ENCODE measurements at places on chromosomes 5 and 9. TPM values are rescaled to one million over a fixed set of nuclear protein-coding genes. Genes with fewer than 3 reads are reported as not detected.

DNA sequence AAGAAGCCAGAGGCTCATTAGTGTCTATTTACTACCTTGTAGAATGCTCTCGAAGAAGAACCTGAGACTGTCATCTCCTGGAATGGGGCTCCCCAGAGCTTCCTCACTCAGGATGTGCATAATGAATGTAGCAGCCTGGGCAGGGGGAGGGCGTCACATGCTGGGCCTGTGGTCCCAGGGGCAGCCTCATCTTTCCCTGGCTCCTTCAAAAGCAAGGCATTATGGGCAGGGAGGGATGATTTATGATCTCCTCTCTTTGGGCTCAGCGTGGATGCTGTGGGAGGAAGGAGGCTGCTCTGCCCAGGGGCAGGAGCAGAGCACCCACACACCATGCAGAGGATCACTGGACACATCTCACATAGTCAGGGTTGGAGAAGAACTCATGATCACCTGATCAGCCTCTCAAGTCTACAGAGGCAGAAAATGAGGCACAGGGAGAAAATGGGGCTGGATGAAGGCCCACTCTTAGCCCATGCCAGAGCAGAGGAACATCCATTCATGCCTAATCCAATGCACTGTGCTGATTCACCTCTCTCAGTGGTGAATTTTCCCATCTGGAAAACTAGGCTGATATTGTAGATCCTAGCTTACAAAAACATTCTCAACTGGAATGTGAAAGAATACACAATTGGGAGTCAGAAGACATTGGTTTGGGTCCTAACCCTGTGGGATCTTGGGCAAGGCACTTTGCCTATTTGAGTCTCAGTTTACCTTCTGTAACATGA, 173.7 kb downstream of the CARTPT start:
- DNase-seq, result no peak

DNA sequence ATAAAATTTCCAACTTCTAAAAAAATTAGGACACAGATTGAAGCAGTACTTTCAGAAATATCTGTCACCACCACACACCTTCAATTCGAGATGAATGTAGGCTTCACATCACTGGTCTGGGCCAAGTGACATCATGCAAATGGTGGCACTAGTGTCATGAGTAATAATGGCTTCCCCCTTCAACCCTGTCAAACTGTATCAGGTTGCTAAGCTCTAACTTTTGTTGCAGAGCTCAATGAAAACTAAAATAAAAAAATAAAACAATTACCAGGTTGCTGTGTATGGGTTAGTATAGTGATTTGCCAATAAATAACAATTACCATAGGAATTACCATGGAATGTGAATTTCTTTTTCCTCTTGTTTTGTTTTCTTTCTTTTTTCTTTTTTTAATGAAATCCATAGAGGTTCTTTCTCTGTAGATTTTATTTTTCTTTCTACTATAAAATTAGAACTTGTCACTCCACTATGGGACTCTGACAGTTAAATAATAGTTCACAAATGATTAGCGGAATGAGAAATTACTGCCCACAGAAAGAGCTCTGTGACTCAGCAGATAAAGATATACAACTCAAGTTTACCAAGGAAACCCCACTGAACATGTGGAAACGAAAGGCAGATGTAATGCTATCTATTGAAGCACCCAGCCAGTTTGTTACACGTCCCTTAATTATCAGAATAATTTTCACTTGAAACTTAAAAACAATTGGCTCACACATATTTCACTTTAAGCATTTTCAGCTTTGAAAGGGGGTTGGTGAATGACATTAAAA, 783.8 kb upstream of the WWC1 start:
- no peak for DNase-seq

DNA sequence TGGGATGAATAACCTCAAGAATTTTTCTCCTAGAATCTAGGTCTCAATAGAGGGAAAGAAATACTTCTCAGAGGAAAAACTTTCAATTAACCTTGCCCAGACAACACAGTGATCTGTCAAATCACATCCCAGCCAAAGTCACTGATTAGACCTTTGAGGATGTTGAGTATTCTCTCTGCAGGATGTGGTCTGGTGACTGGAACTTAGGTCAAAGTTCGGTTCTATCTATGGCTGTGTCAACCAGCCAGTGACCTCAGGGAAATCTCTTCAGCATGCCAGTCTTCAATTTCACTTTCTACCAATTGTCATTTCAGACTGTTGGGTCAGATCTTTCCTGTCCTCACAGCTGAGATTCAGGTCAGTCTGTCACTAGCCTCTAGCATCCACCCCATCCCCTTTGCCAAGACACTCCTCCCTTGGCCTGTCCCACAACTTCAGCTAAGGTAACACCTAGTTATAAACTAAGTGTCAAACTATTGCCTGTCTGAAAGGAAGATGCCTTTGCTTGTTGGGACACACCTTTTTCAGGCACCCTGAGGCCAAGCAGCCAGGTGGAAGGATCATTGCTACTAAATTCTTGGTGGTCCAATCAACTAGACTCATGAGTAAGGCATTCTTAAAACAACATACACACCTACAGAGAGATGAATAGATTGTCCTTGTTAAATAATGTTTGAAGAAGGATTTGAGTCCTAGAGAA, 156.3 kb upstream of the FST start:
- DNase-seq, result no peak

DNA sequence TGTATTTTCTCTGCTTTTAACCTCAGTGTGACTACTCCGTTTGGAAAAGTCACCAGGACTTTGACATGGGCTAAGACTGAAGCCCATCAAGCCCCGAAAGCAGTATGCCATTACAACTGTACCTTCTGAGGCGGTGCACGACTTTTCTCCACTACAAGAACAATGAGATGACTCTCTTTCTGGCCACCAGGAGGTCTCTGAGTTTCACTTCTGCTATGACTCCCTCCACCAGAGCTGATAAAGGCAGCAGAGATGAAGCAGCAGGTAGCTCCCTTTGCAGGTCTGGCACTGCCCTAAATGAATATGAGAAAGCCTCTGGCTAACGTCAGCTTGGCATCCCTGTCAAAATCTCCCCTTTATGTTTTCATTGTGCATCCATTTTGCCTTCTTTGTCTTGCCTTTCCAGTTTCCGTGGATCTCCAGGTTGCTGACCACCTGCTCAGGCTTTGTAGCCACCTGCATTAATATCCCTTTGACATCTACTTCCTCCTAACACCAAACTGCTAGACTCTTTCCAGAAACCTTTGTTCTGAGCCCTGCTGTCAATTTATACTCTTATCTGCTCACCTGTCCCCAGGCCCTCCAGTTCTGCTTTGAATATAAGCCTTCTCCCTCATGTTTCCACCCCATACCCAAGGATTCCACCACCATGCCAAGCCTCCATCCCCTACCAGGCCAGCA, 221.7 kb downstream of the ZNF608 start:
- no peak for DNase-seq

- DNase-seq, result no peak
Observed at GRCh38 chr9:110755179-110755578, 86.6 kb downstream of the MUSK start.

The ADAMTSL2 gene
- not detected for total RNA-seq

- DNase-seq, result no peak
Observed at GRCh38 chr5:21680196-21680595, 1172.9 kb downstream of the CDH12 start.

The FOXD4L3 gene
- 0.25 TPM for total RNA-seq

DNA sequence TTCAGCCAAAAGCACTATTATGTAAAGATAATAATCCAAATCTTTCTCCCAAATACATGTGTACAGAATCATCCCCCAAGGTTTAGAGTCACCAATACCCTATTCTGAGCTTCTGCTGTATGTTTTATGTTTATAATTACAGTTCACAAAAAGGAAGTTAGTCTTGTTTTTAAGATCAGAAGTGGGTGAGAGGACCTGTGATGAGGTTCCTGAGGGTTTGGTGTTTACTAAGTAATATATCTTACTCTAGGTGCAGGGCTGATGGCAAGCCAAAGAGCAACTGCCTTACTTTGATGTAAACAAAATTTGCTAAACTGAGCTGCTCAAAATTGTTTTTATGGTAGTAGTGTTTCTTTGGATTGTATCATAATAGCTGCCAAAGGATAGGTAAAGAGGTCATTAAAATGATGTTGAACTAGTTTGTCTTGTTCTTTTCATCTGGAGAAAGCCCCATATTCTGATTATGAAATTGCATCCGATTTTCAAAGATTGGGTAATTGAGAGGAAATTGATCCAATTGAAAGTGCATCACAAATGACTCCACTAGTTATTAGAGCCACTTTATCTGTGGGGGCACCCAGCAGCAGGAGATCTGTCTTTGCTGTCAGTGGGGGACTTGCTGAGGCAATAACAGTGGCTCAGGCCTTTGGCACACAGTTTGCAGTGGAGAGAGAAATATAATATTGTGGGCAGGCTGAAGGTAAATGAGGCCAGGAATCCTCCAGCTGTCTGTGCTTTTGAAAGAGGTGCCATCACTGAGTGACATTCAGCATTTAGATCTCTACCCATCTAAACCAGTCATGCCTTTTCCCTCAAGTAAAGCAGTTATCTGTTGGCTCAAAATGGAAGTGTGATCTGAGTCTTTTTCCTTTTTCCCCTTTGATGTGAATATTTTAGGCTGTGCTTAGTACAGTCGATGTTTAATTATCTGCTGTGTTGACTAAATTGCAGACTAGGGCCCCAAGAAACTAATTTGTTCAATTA, 14.1 kb downstream of the TRIM32 start:
- no peak for DNase-seq

- DNase-seq, result no peak
Observed at GRCh38 chr9:87708986-87709728, 16.8 kb upstream of the CTSL start.

GRCh38 chr5:143921525-143922311, 109.8 kb downstream of the HMHB1 start:
- DNase-seq, result no peak

GRCh38 chr5:167603135-167603534, 688.3 kb upstream of the WWC1 start:
- no peak for DNase-seq

DNA sequence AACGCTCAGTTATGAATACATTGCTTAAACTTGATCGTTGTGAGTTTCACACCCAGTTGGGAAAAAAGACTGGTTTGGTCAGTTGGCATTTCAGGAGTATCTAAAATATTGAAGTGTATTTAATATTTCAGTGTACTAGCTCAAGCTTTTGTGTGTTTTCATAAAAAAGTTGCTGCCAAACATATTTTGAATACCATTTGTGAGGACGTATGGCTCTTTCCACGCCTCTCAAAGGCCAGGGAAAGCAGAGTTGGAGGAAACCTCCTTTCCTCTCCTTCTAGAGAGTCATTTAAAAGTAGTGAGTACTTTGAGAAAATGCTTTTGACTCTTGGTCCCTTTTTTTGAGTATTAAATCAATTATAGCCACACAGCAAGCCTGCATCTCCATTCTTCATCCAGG, 43.2 kb upstream of the ANKRD33B start:
- DNase-seq, result no peak

The PARP8 gene
- 19.0 TPM for total RNA-seq

The CCDC192 gene
- total RNA-seq, result not detected

- no peak for DNase-seq
Observed at GRCh38 chr5:67363963-67364362, 167.4 kb upstream of the CD180 start.

The CRB2 gene
- 0.07 TPM for total RNA-seq

The CATSPER3 gene
- 1.7 TPM for total RNA-seq

The TMEM171 gene
- total RNA-seq, result 5.4 TPM

The PCDHGB7 gene
- 0.54 TPM for total RNA-seq

DNA sequence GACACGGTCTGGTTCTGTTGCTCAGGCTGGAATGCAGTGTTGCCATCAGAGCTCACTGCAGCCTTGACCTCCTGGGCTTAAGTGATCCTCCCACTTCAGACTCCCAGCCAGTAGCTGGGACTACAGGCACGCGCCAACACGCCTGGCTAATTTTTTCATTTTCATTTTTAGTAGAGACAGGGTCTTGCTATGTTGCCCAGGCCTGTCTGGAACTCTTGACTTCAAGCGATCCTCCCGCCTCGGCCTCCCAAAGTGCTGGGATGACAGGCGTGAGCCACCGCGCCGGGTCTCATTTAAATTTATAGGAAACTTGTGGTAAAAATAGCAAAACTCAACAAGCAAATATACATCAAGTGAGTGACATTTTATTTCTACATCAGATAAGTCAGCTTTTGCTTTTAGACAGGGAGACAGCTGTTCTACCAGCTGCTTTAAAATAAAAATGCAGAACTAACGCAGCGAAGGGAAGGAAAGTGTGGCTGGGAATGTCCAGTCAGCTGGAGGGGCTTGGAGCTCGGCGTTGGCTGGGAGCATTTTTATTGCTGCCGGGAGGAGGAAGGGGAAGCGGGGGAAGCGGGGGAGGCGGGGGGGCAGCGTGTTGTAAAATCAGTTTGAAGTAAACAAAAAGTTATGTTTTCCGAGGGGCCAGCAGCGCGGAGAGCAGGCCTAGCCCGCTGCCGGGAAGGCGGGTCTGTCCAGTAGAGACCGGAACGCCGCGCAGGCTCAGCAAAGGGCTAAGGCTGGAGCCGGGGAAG, 707 bp upstream of the ZFYVE16 start:
- no peak for DNase-seq

The DMRT3 gene
- not detected for total RNA-seq

GRCh38 chr5:67019065-67019845, 177.3 kb downstream of the CD180 start:
- no peak for DNase-seq

- no peak for DNase-seq
Observed at GRCh38 chr9:250625-251024, 36.0 kb downstream of the DOCK8 start.

- no peak for DNase-seq
Observed at GRCh38 chr5:171714851-171715250, 70.8 kb upstream of the SMIM23 start.

DNA sequence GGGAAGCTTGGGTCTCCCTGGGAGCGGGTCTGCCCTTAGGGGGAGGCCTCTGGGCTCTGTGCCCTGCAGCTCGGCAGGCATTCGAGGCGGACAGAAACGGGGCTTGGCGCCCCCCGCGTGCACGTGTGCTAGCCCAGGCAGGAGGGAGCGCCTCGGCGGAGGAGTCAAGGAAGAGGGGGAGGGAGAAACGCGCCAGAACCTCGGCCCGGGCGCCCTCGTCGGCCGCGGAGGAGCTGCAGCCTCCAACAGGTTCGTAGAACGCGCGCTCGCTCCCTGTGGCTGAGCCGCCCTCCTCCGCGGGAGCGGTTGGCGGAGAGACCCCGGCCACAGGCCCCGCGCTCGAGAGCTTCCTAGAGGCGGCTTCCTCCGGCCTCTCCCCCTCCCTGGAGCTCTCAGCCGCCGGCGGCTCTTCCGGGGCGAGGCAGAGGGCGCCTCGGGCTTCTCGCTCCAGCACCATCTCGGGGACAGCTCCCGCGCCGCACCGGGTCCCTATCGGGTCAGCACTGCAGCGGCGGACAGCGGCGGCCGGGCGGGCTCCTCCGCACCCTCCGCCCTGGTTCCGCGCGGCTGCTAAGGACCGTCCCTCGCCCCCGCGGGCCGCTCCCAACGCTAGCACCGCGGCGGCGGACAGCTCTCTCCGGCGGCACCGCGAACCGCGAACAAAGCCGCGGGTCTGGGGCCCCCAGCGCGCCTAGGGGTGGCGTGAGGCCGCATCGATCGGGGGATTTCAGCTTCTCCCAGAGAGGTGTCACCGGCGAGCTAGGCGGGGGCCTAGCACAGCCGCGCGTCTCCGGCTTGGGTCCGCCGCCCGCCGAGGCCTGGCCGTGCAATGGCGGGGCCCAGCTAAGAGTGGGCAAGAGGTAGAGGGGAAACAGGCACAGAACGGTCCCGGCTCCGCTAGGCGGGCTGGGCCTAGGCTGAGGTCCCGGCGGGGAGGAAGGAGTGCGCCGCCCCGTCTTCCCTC, 74.6 kb upstream of the CPLX2 start:
- DNase-seq, result peak; percentile 33

The COL23A1 gene
- total RNA-seq, result not detected

GRCh38 chr5:153780876-153781705, 257.6 kb downstream of the FAM114A2 start:
- no peak for DNase-seq

The PHPT1 gene
- 148 TPM for total RNA-seq

The PCDHB15 gene
- 0.07 TPM for total RNA-seq

- no peak for DNase-seq
Observed at GRCh38 chr5:39717176-39717897, 292.6 kb upstream of the DAB2 start.
